ENCODE measurements at places on chromosomes 2 and 18.

DNA sequence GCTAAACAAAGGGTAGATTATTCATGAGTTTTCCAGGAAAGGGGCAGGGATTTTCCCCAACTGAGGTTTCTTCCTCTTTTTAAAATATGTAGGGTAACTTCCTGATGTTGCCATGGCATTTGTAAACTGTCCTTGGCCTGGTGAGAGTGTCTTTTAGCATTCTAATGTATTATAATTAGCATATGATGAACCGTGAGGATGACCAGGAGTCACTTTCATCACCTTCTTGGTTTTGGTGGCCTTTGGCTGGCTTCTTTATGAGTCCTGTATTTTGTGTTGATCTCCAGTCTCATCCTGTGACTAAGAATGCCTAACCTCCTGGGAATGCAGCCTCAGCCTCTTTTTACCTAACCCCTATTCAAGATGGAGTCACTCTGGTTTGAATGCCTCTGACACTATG lies 391.0 kb upstream of the LINC00305 start:
- no peak for DNase-seq

- no peak for DNase-seq
Measured at GRCh38 chr2:186068139-186068801, 329.7 kb downstream of the FSIP2 start.

- no peak for DNase-seq
Measured at GRCh38 chr18:67302043-67302442, 214.5 kb downstream of the DSEL start.

GRCh38 chr2:216429428-216429827 lies 17.1 kb downstream of the SMARCAL1 start:
- no peak for DNase-seq

- no peak for DNase-seq
Measured at GRCh38 chr2:135056790-135057189, 4.7 kb downstream of the RAB3GAP1 start.

DNA sequence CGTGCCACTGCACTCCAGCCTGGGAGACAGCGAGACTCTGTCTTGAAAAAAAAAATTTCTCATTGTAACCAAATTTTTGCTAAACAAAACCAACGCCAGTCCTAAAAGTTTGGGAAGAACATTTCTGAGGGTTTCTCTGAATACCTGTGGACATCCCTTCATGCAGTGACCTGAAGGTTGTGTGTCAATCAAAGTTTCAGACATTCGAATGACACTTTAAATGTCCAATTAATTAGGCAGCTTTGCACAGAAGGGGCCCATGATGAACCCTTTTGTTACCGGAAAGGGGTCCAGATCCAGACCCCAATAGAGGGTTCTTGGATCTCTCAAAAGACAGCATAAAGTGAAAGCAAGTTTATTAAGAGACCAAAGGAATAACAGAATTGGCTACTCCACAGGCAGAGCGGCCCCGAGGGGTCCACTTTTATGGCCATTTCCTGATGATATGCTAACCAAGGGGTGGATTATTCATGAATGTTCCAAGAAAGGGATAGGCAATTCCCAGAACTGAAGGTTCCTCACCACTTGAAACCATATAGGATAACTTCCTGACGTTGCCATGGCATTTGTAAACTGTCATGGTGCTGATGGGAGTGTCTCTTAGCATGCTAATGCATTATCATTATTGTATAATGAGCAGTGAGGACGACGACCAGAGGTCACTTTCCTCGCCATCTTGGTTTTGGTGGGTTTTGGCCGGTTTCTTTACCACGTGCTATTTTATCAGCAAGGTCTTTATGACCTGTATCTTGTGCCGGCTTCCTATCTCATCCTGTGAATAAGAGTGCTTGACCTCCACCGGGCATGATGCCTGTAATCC lies 27.5 kb upstream of the HPCAL1 start:
- no peak for DNase-seq

- no peak for DNase-seq
Measured at GRCh38 chr2:127649100-127649611, 3.2 kb downstream of the GPR17 start.

DNA sequence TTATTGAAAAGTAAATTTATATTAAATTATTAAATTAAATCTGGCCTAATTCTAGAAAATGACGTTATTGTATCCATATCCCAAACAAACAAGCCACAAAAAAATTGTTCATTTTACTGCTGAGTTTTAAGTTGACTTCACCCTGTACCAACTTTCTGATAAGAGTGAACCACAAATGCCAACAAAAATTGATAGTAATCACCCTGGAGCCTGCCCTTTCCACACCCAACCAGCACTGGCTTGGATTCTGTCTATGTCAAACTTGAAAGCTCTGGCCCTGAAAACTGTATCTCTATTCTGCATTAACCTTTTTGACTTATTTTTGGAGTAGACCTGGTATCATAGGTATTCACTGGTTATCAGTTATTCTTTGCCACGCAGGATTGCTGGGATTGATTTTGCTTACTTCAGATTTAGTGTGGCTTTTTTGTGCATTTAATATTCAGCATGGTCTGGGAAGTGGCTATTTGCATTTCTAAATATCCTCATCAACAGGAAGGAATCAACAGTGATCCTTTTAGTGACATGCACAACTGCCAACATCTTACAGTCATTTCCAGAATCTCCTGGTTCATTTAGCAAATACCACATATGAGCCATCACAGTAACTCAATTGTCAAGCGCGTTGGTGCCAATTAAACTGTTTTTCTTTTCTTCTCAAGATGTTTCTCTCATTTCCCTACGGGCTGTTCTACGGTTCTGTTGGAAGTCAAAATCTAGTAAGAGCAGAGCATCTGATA lies 11.4 kb upstream of the SRBD1 start:
- no peak for DNase-seq

DNA sequence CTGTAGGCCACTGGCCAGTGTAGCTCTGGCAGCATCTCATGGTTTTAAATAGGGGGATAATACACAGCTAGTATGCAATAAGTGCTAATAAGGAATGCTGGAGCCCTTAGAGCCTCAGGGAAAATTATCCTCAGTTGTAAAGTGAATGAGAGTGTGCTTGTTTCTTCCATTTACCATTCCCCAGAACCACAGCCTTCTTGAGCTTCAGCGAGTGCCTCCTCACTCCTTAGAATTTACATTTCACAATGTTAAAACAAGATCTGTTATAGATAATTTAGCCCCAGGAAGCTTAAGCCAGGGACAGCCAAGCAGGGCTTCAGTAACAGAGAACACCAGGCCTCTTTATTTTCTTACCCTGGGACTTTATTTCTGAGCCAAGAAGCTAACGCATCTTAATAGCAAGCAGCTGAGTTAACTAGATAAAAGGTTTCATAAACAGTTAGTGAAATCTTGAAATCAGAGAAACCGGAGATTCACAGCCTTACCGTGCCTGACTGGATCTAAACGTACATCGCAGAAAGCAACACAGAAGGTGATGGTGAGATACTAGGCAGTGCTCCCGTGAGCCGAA lies 535.2 kb downstream of the TDRD15 start:
- no peak for DNase-seq

GRCh38 chr2:111896576-111896975 lies 1.8 kb upstream of the MERTK start:
- DNase-seq: no peak

GRCh38 chr2:106868275-106868674 lies 17.7 kb downstream of the ST6GAL2 start:
- DNase-seq: no peak

- no peak for DNase-seq
Measured at GRCh38 chr2:24273598-24273997, 86.7 kb downstream of the ITSN2 start.

DNA sequence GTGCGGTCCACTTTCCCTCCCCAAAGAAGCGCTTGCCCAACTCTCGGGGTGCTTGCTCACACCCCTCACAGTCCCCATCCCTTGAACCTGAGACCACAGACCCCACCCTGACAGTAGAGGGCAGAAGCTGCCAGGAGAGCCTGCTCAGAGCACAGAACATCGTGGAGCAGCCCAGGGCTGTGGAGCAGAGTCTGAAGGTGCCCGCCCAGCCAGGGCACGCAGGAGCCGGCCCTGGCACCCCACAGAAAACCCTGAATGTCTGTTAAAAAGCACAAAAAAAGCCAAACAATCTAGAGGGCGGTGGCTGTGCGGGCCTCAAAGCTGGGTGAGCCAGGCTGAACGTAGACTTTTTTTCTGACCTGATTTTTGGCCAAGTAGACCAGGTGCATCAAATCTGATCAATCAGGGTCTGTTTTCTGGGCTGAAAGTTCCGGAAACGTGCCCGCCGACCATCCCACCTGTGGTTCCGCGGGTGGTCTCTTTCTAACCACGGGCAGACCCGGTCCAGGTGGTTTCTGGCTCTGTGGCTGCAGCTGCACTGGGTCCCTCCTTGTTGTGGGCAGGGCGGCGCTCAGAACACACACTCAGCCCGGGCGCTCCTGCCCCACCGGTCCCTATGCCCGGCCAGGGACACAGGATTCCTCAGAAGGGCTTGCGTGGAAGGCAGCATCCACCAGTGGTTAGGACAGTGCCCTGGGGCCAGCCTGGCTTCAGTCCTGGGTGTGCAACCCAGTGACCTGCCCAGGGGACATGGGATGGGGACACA lies 66.3 kb downstream of the SLC66A2 start:
- no peak for DNase-seq

DNA sequence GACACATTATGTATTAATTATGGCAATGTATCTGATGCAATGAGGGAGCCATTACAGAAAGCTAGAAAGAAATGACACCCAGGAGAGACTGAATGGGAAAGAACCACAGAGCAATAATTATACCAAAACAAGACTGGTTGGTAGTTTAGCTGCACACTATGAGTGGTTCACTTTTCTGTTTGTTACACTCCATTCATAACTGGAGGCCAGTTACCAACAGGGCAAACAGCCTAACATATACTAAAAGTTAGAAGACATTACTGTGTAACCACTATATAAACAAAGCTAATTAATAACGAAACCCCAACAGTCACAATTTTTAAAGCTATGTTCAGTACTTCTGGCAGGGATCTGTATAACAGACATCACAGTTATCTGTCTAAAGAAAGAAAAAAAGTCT lies 49.4 kb downstream of the NBAS start:
- no peak for DNase-seq

DNA sequence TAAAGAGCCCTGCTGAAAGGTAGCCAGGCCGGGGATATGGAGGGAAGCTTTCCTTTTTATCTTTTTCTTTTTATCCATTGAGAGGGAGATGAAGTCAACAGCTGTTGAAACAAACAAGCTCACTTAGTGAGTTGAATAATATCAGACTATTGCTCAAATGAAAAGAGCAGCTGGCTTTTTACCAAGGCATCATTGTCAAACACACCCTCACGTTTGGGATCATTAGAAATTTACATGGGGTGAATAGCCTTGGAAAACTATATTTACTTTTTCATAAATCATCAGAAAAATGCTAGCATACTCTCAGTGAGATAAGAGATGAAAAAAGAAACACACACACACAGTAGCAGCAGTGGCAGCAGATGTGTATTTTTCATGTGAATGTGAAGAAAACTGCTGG lies 71.5 kb upstream of the HNMT start:
- DNase-seq: no peak

DNA sequence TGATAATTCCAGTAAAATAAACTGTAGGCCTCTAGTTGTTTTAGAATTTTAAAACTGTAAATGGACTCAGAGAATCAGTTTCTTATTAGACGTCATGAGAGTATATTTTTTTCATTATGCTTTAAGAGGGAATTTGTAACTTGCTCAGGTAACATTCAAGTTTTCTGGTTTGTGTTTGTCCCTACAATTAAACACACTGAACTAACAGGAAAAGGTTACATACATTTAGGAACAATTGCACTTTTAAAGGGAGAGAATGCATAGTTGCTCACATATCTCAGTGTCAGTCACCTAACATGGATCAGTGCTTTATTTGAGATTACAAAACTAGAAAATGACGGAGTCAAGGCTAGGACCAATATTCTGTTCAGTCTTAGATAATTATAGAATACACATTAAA lies 3.1 kb downstream of the COL3A1 start:
- DNase-seq: no peak

- no peak for DNase-seq
Measured at GRCh38 chr18:61841706-61842105, 51.1 kb downstream of the RNF152 start.

DNA sequence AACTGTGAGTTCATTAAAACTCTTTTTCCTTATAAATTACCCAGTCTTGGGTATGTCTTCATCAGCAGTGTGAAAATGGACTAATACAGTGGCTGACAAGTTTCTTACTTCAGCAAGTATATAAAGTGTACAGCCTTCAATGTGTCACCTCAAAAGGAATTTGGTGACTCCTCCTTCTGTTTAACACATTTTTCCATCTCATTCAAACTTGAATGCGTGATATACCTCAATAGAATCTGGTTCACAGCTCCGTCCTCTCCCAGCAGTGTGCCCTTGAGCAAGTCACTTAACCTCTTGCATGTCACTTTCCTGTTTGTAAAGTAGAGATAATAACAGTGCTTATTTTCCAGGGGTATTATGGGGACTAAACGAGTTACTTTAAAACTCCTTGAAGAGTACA lies 159.6 kb downstream of the CCBE1 start:
- no peak for DNase-seq

- DNase-seq: no peak
Measured at GRCh38 chr18:75135158-75135725, 73.7 kb downstream of the PTGR3 start.

DNA sequence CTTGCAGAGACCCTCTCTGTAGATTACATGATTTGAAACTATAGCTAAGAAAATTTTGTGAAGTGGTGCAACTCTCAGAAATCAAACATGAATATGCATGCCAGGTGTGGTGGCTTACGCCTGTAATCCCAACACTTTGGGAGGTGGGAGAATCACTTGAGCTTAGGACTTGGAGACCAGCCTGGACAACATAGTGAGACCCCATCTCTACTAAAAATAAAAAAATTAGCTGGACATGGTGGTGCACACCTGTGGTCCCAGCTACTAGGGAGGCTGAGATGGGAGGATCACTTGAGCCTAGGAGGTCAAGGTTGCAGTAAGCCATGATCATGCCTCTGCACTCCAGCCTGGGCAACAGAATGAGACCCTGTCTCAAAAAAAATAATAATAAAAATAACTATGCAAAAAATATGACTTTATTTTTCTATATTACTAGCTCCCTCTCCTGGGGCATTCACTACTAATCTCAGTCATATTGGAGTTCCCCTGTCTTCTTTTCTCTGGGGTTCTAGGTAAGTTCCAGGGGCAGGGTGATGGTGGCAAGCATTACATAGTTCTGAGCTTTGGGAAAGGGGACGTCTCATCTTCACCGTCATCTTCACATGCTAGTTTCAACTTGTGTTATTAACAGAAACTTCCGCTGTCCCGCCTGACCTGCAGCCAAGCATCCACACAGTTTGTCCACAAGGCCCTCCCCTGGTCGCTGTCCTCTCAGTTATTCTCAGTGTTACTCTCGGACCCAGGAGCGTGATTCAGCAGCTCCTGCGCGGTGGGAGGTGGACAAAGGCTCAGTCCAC lies 96.8 kb upstream of the MBOAT2 start:
- no peak for DNase-seq

- DNase-seq: peak; percentile 27
Measured at GRCh38 chr2:127857265-127857808, 618 bp downstream of the POLR2D start.

GRCh38 chr2:160603771-160604510 lies 110.3 kb upstream of the RBMS1 start:
- no peak for DNase-seq

DNA sequence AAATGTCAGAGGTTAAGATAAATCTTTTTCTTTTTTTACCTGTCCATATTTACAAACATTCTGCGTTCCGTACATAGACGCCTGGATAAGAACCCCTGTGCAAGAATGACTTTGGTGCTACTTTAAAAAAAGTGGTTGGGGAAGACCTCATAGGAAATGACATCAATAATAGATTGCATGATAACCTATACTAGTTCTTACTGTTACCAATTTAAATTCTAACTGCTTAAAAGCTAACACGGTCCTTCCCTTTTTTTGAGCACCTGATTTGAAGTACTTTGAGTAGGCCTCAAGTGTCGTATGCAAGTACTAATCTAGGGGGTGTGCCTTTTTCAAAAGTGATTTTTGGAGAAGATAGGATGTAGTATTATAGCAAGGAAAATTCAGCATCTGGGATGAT lies 2.1 kb downstream of the SLC39A10 start:
- DNase-seq: peak; percentile 20

Measured in germinal center (tissue), 1 donor.